ENCODE measurements at places on chromosomes 2 and 18.

DNA sequence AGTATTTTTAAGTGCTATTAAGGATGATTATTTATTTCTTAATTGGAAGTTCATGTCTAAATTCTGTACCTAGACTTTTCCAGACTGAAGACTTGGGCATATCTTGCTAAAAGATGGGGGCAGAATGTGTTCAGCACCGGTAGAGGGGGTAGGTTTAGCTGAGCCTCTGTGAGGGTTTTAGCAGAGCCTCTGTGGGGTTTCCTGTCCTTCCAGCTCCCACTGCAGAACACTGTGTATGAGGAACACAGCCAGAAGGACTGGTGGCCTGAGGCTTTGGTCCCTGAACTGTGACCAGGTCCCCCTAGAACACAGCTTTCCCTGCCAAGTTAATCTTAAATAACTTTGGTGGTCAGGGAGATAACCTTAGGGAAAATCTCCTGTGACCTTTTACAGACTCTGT is 123.4 kb upstream of the EPC2 start:
- DNase-seq = no peak

GRCh38 chr2:218282173-218282991 is 9.9 kb downstream of the TMBIM1 start:
- peak; percentile 56 for DNase-seq

DNA sequence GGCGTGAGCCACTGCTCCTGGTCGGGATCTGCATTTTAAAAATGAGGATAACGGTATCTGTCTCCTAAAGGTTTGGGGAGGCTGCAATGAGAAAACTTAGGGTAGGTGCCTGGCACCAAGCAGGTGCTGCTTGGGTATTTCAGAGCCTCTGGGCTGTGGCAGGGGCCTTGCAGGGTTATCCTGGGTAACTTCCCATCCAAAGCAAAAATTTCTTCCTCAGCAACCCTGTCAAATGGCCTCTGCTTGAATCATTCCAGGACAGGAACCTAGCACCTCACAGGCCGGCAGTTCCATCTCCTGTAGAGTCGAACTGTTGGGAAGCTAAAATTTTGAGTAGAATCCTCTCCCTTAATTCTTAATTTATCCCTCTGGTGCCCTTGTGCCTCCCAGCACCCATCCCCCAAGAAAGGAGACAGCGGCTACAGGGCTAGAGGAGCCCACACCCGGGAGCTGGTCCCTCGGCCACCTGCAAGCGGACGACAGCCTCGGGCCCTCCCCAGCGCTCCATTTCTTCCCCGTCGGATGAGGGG is 868 bp downstream of the CGREF1 start:
- DNase-seq = no peak

DNA sequence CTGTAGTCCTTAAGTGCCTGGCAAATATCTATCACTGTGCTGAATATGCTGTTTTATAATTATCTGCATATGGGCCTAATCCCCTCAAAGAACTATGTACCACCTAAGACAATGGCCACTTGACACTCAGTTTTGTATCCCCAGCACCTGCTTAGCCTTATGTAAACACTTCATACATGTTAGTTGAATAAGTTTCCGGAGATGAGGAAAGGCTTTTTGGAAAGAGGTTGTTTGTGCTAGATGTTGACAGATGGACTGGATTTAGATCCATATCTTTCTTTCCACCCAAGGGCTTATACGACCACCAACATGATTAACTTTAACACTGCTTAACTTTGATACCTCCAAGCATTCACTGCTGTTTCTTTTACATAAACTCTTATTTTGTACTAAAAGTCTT is 63.3 kb downstream of the FAM228A start:
- DNase-seq = no peak

DNA sequence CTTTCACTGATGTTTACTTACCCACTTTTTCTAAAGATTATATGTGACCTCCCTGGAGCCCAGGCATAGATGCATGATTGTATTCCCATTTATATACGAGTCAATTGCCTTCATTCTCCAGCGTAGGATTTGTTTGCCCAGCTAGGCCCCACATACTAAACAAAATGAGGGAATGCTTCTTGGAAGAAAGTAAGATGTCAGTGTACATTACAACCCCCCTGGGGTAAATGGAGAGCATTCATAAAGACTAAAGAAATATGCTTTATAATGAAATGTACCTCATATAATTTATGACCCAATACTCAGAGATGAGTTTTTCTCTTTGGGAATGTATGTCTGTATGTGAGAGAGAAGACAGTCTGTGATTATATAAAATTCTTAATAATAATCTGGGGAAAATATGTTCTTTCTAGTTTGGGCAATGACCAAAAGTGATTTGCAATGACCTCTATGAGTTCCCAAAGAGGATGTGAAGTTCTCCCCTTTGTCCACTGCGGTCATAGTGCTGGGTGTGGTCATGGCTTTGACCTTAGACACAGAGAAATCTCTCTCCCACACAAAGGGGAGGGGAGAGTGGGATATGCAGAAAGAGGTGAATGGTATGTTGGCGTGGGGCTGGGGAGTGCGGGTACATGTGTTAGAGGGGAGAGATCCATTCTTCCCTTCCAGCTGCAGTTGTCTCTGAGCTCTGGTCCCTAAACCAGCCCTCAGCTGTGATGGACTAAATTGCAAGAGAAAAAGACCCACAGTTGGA is 175.6 kb downstream of the EN1 start:
- no peak for DNase-seq

DNA sequence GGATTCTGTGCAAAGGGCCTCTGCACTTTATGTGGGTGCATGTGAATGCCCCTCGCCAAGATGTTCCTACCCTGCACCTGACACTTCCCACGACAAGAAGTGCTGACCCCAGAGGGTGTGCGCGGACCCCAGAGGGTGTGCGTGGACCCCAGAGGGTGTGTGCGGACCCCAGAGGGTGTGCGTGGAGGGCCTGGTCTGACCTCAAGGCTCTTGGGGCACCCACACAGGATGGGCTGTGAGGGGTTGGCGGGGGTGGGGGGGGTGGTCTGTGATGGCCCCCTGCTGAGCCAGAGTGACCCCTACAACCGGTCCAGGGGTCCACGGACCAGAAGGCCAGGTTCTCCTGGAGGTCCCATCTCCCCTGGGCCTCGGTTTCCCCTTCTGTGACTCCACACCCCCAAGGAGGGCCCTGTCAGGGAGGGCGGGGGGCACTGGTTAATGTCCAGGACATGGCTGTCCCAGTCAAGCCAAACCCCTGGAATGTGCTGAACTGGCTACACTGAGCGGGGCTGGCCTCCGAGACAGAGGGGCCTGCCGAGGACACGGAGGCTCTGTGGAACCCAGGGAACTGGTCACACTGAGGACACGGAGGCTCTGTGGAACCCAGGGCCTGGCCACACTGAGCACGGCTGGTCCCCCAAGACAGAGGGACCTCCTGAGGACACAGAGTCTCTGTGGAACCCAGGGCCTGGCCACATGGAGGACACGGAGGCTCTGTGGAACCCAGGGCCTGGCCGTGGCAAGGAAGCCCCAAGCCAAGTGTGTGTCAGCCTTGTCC is 3.1 kb downstream of the NEU4 start:
- no peak for DNase-seq

DNA sequence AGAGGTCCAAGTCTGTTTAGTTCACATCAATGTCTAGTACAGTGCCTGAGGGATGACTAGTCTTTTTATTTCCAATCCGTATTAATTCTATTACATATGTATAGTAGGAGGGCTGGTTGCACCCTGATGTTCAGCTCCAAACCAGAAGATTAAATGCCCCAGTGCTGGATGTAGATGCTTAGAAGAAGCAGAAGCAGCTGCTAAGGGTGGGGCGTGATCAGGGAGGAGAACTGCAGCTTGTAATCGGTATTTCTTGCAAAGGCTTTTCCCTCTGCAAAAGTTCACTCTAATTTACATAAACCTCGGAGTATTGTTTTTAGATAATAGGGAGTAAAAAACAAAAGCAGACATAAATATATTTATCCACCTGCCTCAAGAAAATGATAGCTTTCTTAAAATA is 145.3 kb upstream of the ITGA4 start:
- DNase-seq = no peak

- DNase-seq = peak; percentile 68
These were observed 11.4 kb upstream of the ALPI start for GRCh38 chr2:232444409-232445148.

DNA sequence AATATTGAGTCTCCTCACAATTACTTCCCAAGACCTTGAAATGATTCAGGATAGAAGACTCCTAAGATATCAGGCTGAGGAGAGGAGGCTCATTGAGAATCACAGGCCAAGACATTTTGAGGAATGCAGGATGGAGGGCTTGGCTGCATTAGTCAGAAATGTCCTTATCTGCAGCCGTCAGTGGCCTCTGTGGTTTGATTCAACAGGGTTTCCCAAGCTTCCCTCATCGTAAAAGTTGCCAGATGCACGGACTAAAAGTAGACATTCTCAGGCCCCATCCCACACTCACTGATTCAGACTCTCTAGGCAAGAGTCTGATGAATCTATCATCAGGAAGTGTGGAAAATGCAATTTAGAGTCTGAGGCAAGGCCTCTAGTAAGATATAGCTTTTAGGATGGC is 34.0 kb upstream of the TMEM178A start:
- peak; percentile 92 for DNase-seq

- no peak for DNase-seq
These were observed 325.4 kb downstream of the ZEB2 start for GRCh38 chr2:144194326-144195071.

- DNase-seq = no peak
These were observed 116.5 kb downstream of the ATP9B start for GRCh38 chr18:79185648-79186047.

- DNase-seq = no peak
These were observed 1045.8 kb downstream of the CNTNAP5 start for GRCh38 chr2:125070726-125071505.

DNA sequence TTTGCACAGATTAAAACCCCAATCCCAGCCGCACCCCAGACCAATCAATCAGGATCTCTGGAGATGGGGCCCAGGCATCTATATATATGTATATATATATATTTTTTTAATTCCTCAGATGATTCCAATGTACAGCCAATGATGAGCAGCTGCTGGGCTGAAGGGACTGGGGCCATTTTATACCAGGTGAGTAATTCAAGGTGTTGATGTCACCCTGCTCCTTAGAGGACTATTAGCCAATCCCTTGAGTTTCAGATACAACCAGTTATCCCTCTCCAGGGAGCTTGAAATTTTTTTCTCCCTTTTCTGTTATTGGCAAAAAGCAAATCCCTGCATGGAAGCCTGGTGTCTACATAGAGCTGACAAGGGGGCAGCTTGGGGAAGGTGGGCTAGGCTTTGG is 59.8 kb downstream of the MCFD2 start:
- DNase-seq = no peak

- peak; percentile 68 for DNase-seq
These were observed 68.4 kb upstream of the CTDP1 start for GRCh38 chr18:79611040-79611681.

GRCh38 chr2:218238887-218239286 is 21.9 kb downstream of the ARPC2 start:
- no peak for DNase-seq

GRCh38 chr2:39435741-39436591 is 1.1 kb downstream of the MAP4K3 start:
- DNase-seq = peak; percentile 27

GRCh38 chr2:12932192-12932591 is 215.5 kb downstream of the TRIB2 start:
- DNase-seq = no peak

- no peak for DNase-seq
These were observed 109.7 kb downstream of the B3GNT2 start for GRCh38 chr2:62305421-62306176.
